ENCODE measurements at places on chromosomes 11 and 22.

- DNase-seq, result no peak
Measured at GRCh38 chr11:121717296-121717695, 264.5 kb upstream of the SORL1-AS1 start.

DNA sequence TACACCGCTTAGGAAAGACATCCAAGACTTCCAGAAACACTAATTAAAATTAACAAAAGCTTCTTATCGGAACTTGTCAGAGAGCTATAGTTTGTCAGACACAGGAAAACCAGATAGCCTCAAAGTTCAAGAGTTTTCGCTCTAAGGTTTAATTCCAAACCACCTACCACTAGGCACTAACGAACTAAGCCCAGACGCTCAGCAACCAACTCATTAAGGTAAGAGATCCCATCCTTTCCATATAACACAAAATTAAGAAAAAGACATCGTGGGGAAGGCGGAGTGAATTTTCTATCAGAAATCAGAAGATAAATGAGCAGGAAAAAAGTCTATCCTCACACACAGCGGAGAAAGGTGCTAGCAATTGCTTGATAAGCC lies 382 bp downstream of the IMMP1L start:
- no peak for DNase-seq

DNA sequence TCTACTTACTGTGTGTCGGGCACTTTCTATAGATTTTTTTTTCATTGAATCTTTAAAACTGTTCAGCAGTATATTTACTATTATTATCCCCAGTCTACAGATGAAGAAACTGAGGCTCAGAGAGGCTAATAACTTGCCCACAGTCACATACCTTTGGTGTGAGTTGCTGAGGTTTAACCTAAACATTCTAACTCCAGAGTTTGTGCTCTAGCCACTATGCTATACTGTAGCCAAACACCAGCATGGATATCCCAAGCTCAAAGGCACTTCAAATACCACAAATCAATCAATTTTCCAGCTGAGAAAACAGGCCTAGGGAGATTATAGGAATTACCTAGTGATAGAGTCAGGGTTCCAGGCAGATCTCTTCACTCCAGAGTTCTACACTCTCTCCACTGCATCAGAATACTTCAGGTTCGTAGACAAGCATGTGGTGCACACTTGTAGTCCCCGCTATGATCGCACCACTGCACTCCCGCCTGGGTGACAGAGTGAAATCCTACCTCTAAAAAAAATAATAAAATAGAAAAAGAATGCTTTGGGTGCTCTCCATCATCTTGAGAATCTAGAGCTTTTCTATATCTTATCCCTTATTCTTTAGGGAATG lies 20.4 kb upstream of the UPB1 start:
- DNase-seq, result no peak

GRCh38 chr22:30251711-30252110 lies 5.2 kb upstream of the LIF start:
- no peak for DNase-seq
